ENCODE measurements at places on chromosomes 4 and X.

DNA sequence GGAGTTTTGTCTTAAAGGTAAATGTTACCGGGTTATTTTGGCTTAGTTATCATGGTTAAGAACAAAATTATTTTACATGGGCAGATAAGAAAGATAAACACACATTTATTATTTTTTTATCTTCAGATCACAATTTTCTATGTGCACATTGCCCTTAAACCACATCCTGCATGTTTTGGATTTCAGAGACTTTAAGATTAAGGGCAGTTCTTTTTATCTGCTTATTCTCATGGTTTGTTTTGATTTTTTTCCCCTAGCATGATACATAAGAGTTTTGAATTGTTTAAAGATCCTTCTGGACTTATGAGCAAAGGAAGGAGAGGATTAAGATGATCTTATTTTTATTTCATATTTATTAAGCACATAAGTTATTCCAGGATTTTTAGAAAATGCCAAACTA lies 190.1 kb upstream of the BMP3 start:
- DNase-seq = no peak

GRCh38 chrX:30060718-30061117 lies 154.6 kb upstream of the MAGEB2 start:
- DNase-seq = no peak

GRCh38 chrX:123590842-123591486 lies 141.9 kb downstream of the THOC2 start:
- DNase-seq = no peak

DNA sequence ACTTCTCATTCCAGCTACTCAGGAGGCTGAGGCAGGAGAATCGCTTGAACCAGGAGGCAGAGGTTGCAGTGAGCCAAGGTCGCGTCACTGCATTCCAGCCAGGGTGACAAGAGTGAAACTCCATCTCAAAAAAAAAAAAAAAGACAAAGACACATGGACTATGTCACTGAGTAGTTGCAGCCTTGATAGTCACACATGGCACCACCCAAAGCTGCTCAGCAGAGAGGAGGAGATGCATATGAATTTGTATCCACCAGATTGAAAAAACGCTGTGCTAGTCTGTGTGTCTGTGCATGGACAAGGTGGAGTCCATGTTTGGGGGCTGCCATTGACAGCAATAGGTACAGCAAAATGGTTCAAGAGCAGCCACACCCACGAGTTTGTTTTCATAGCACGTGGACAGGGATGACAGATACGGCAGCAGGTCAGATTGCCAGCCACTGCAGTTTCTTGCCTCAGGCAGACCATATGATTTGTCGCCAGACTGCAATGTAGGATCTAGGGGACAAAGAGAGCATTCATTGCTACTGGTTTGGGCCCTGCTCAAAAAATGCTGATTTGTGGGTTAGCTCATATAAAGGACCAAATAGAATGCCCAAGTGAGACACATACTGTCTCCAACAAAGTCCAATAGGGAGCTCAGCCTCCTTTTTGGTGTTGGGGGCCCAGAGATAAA lies 89.9 kb downstream of the CEP135 start:
- DNase-seq = no peak

GRCh38 chr4:17273047-17273446 lies 238.8 kb downstream of the QDPR start:
- no peak for DNase-seq

- no peak for DNase-seq
These were observed 602.7 kb upstream of the PCDH7 start for GRCh38 chr4:30117433-30117832.

DNA sequence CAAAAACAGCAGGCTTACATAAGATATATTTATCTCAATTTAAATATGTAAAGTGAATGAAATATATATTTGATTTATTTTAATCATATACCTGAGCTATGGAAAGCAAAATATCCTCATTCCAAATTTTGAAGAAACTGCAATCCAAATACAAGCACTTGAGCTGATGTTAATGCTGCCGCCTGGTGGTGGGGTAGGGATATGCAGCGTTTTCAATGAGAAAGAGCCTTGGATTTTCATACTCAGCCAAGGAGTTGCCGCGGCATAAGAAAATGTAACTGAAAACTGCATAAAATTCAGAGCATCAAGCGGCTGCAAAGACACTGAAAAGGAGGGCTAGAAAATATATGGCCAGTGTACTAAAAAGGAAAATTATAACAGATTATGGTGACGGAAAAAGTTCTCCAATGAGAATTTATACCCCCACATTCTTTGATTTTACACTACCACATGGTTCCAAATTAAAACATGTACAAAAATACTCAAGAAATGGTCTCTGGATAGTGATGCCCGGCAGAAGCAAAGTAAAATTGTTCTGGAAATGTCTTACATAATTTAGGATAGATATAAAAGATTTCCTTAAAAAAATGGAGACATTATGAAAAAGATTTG lies 660.3 kb upstream of the PITX2 start:
- DNase-seq = no peak

DNA sequence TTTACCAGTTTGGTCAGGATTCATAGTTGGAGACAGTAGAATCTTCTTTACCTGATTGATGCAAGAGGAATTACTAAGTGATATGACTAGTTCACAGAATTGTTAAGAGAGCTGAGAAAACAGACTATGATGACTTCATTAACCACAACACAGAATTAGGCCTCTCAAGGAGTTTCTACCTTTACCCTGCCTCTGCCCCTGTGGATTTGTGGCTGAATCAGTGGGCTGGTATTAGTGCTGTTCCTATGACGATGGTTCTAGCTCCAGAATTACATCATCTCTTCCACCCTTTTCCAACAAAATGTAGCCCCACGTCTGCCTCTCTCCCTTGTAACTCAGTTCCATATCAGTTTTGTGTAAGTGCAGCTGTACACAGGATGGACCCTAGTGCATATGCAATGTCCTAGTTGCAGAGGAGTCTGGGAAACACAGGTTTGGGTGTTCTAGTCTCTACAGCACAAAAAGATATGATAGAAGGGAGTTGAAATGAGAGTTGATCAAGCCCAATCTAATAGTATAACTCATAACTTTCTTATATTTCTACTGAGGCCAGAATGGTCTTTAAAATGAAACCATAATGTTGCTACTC lies 99.3 kb downstream of the ANXA5 start:
- no peak for DNase-seq

All from stimulated activated CD8-positive, alpha-beta memory T cell treated with anti-CD3 and anti-CD28 coated beads, Interleukin-7, amount 100 ng/mL, for 1 hour (primary cell).